ENCODE measurements at places on chromosomes 5 and 9.

GRCh38 chr5:132457371-132458225 lies 33.0 kb downstream of the IRF1 start:
- no peak for DNase-seq

GRCh38 chr9:6924149-6924548 lies 166.4 kb downstream of the KDM4C start:
- no peak for DNase-seq

- no peak for DNase-seq
These were observed 390.8 kb downstream of the DTWD2 start for GRCh38 chr5:118597543-118597942.

- no peak for DNase-seq
These were observed 76.1 kb downstream of the SLC28A3 start for GRCh38 chr9:84264307-84265029.

DNA sequence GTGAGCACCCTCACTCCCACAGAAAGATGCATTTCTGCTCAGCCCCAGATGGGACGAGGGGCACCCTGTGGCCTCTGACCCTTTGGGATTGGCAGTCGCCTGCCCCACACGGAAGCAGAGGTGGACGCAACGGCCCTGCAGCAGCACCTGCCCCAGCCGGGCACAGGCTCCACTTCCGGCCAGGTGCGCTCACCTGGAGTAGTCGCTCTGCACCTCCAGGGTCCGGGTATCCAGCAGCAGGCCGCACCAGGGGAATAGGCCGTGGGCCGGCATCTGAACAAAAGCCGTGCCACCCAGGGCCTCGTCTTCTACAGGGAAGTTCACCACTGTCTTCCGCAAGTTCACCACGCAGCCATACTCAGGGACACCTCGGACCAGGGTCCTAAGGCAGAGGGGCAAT lies 30.7 kb downstream of the TERT start:
- DNase-seq = no peak

DNA sequence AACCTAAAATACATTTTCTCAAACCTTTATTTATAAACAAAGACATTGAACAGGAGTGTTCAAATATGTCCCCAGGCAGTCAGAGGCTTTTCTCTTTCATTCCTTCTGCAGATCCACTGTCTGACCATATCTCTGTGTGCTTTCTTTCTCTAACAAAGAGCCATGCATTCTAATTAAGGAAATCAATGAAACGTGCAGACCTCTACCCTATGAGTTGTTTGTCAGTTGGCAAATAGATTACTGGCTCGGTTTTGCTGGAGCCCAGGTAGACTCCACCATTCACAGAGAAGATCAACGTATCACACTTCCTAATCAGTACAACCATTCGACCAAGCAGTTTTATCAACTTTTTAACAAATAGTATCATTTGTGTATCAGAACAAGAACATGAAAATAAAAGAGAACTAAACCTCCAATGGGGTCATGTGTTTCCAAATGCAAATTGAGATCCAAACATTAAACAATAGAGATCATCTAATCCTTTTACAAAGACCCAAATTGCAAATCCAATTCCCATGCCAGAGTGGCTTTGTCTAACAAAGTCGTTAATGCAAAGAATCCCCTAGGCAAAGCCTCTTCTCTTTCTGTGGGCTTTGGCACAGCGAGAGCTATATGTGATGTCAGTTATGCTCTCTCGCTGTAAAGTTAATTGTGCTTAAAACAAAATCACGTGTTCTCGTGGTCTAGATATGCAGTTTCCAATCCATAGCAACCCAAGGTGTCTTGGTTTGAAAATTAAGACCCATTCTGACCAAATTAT lies 16.8 kb downstream of the KLF4 start:
- DNase-seq = no peak

- no peak for DNase-seq
These were observed 880 bp upstream of the UBAC1 start for GRCh38 chr9:135961811-135962695.

All from coronary artery (tissue), 2 donors.